ENCODE measurements at places on chromosomes 16 and 17. TPM values are rescaled to one million over a fixed set of nuclear protein-coding genes. Genes with fewer than 3 reads are reported as not detected.

Gene GUCY2D
- not detected for total RNA-seq

Gene CBX2
- total RNA-seq: 5.4 TPM

Gene C17orf113
- total RNA-seq: 0.40 TPM

Gene TPPP3
- total RNA-seq: not detected

Gene ERN1
- total RNA-seq: 7.6 TPM

GRCh38 chr17:6823011-6823442 is 8.5 kb downstream of the TEKT1 start:
- peaks cover 16% of the 10 kb centered on the region for H3K27me3 ChIP-seq
- H3K27ac ChIP-seq: no peak overlapping the region
- no peaks in the 10 kb centered on the region for H3K36me3 ChIP-seq

DNA sequence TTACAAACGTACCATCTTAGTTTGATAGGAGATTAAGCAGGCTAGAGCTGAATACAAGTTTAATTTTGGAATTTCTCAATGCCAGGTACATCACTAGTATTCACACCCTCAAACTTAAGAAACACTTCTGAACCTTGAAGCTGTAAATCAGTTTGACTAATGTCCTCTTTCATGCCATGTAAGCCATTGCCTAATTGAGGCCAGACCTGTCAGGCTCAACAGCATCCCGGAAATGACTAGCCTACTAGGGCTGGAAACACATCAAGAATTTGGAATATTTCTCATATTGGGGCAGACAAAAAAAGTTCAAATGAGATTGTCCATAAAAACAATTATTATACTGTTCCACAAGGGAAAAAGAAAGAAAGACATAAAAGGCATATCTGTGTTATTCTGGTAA is 1.7 kb downstream of the USP32 start:
- no peaks in the 10 kb centered on the region for H3K27me3 ChIP-seq
- H3K36me3 ChIP-seq: peaks cover 3% of the 10 kb centered on the region
- H3K27ac ChIP-seq: no peak overlapping the region
- peak overlapping the region; percentile 98 for H3K4me3 ChIP-seq

DNA sequence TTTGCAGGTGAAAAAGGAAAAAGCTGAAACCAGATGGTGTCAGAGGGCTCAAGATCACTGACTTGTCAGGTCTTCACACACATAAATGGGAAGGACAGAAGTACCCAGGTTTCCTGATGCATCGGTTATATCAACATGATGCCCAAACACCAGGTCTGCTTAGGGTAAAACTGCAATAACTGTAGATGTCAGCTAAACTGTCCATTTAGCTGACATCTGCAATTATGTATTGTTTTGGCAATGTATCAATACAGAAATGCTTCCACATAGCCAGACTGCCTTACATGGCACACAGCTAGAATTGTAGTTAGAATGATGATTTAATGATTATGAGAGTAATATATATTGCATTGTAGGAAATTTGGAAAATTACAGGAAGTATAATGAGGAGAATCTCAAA is 5.0 kb downstream of the ACSM3 start:
- H3K4me1 ChIP-seq: peaks cover 13% of the 10 kb centered on the region
- no peak overlapping the region for H3K27ac ChIP-seq
- H3K4me3 ChIP-seq: no peak overlapping the region
- DNase-seq: no peak
- H3K27me3 ChIP-seq: no peaks in the 10 kb centered on the region

- H3K36me3 ChIP-seq: no peaks in the 10 kb centered on the region
- no peak overlapping the region for H3K4me3 ChIP-seq
- no peaks in the 10 kb centered on the region for H3K4me1 ChIP-seq
- no peak for DNase-seq
Measured at GRCh38 chr17:70208825-70209555, 39.7 kb downstream of the KCNJ2 start.

DNA sequence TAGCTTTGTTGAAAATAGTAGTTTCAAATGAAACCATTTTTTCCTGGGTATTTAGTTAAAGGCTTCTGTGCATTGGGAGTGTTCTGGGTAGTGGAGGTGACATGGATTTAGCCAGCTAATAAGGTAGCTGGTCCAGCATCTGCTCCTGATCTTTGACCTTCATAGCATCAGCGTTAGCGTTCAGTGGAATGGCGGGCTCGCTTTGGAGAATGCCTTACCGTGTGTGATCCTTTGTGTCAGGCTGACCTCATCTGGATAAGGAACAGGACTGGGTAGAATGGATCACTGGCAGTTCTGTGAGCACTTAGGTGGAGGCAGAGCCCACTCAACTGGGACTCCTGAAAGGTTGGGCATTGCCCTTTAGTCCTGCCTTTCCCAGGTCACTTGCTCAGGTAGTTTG is 3.7 kb downstream of the SAP30BP start:
- no peaks in the 10 kb centered on the region for H3K27me3 ChIP-seq
- peaks cover 25% of the 10 kb centered on the region for H3K4me1 ChIP-seq
- H3K36me3 ChIP-seq: peaks cover 15% of the 10 kb centered on the region
- no peak overlapping the region for H3K27ac ChIP-seq
- no peak overlapping the region for H3K4me3 ChIP-seq

DNA sequence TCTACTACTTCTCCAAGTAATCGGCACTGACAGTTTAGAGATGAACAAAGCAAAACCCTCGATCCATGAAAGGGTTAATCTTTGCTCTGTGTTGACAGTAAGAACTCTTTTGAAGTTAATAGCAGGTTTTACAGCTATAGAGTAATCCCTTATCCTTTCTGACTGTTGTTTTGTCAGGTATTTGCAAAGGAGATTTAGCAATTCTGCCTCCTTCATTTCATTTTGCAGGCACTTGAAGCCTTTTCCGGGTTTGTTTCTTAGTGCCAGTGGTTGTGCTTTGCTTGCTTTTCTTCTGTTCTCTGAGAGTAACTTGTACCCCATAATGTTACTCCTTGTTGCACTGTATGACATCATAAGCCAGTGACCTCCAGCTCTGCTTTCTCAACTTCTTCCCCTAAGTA is 64.5 kb downstream of the TANGO6 start:
- H3K4me3 ChIP-seq: no peak overlapping the region
- H3K4me1 ChIP-seq: no peaks in the 10 kb centered on the region
- no peaks in the 10 kb centered on the region for H3K36me3 ChIP-seq
- H3K27ac ChIP-seq: no peak overlapping the region
- H3K27me3 ChIP-seq: no peaks in the 10 kb centered on the region

GRCh38 chr16:66357523-66357928 is 9.0 kb upstream of the CDH5 start:
- no peaks in the 10 kb centered on the region for H3K4me1 ChIP-seq
- no peaks in the 10 kb centered on the region for H3K36me3 ChIP-seq
- H3K27ac ChIP-seq: no peak overlapping the region
- H3K4me3 ChIP-seq: no peak overlapping the region
- peaks cover 54% of the 10 kb centered on the region for H3K27me3 ChIP-seq
- DNase-seq: no peak

DNA sequence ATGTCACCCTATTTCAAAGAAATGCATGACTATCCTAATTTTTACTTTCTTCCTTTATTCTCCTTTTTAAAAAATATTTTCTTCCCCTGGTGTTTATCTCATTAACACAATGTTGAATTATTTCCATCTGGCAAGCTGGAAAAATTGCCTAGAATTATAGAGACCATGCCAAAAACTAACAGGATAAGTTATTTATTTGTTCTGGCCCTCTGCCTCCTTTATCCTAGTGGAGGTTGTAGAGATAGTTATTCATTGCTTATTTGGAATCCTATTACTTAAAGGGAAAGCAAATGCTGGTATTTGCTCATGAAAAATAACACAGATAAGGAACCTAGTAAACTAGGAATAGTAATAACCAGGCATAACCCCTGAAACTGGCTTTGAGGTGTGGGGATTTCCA is 684.9 kb upstream of the KIF2B start:
- H3K27ac ChIP-seq: no peak overlapping the region
- H3K27me3 ChIP-seq: no peaks in the 10 kb centered on the region
- H3K36me3 ChIP-seq: no peaks in the 10 kb centered on the region
- H3K4me3 ChIP-seq: no peak overlapping the region

- H3K36me3 ChIP-seq: no peaks in the 10 kb centered on the region
- no peak overlapping the region for H3K27ac ChIP-seq
- no peaks in the 10 kb centered on the region for H3K4me1 ChIP-seq
- no peak for DNase-seq
- H3K27me3 ChIP-seq: peaks cover 9% of the 10 kb centered on the region
Measured at GRCh38 chr17:32277284-32277683, 11.7 kb downstream of the RHBDL3 start.

DNA sequence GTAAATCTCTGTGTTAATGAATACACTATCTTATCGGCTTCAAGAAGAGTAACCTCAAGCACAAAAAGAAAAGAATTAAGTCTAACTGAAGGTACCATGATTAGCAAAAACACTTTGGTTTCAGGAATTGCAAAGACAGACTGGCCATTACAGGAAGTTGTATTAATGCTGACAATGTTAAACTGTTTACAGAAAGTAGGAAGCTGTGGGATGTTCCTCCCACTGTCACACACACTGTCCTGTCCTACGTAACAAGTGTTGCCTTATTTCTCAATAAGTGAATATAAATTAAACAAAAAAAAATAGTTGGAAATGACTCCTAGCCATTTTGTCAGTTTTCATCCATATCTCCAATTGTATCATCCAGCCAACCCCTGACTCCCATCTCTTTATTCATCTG is 8.6 kb downstream of the GNA13 start:
- H3K27me3 ChIP-seq: no peaks in the 10 kb centered on the region
- H3K36me3 ChIP-seq: peaks cover 67% of the 10 kb centered on the region

DNA sequence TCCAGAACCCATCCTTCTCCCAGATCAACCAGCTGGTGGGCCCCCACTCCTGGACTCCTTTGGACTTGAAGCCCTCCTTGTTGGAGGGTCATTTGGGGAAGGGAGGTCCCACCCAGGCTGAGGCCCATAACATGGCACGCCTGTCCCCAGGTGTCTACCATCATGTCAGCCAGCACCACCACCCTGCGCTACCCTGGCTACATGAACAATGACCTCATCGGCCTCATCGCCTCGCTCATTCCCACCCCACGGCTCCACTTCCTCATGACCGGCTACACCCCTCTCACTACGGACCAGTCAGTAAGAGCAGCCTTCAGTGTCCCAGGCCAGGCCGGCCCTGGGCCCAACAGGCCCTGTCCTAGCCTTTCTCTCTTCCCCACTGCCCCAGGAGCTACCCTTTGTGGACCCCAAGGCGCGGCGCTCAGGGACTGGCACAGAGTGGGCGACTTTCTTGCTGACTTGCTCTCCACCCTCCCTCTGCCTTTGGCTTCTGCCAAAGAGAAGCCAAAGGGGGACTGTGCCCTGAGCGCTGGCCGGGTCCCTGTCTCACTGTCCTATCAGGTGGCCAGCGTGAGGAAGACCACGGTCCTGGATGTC is 4.3 kb downstream of the TUBG1 start:
- peaks cover 31% of the 10 kb centered on the region for H3K36me3 ChIP-seq
- H3K4me3 ChIP-seq: no peak overlapping the region
- no peak overlapping the region for H3K27ac ChIP-seq

DNA sequence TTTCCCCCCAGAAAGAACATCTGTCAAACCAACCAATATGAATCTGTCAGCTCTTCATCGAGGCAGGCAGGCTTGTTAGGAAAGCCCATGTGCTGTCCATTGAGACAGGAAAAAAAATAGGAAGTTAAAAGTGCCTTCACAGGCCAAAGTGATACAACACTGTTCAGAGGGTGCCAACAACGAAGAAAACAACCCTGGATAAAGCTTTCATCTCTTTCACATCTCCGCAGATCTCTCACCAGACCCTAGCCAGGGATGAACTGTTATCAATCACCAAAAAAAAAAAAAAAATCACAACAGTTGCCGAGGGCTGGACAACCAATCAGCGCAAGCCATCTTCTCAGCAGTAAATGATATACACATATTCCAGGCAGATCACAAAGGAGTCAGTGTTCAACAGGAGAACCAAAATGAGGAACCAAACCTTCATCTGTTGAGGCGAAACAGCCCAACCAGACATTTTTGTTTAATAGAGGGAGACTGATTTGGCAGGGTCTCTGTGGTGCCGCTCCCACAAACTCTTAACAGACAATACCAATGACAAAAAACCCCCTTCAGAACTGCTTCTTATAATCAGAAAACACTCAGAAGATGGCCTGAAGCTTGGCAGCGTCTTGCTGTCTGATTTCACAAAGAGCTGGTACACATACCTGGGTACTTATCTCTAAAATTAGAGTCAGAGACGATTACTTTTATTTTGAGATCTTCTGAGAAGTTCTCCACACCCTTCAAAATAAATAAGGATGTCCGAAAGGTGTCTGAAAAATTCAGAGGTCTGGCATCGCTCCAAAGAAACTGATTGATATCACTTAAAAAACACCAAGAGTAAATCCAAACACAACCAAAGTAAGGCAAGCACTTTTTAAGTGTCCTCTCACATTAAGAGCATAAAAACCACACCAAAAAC is 1.8 kb downstream of the MAP3K14 start:
- H3K27me3 ChIP-seq: peaks cover 3% of the 10 kb centered on the region
- peak overlapping the region; percentile 94 for H3K4me3 ChIP-seq
- peak overlapping the region; percentile 90 for H3K27ac ChIP-seq
- peaks cover 72% of the 10 kb centered on the region for H3K4me1 ChIP-seq

Measured in activated naive CD8-positive, alpha-beta T cell treated with anti-CD3 and anti-CD28 coated beads for 36 hours (primary cell).